Aorta (tissue), 5 donors: ENCODE measurements at places on chromosomes 11 and 22. TPM values are rescaled to one million over a fixed set of nuclear protein-coding genes. Genes with fewer than 3 reads are reported as not detected.

SCGB2A2 gene
- not detected for total RNA-seq

XBP1 gene
- 143 TPM for total RNA-seq

SYT8 gene
- total RNA-seq = 0.19 TPM

CARNS1 gene
- 7.0 TPM for total RNA-seq

MS4A15 gene
- not detected for total RNA-seq

MGAT3 gene
- total RNA-seq = 2.5 TPM

OR2AG2 gene
- total RNA-seq = not detected

ZP1 gene
- not detected for total RNA-seq

CREB3L1 gene
- total RNA-seq = 18.4 TPM

OPCML gene
- 0.88 TPM for total RNA-seq

DDI1 gene
- not detected for total RNA-seq

PDE2A gene
- 53.7 TPM for total RNA-seq

GSTT2 gene
- not detected for total RNA-seq

CD3G gene
- total RNA-seq = 3.0 TPM

OR6A2 gene
- 0.26 TPM for total RNA-seq

CASP5 gene
- 2.0 TPM for total RNA-seq

AIFM3 gene
- 1.0 TPM for total RNA-seq

GALNT18 gene
- total RNA-seq = 60.6 TPM

GRIK4 gene
- not detected for total RNA-seq

MUC6 gene
- not detected for total RNA-seq

PRRG4 gene
- total RNA-seq = 2.0 TPM

PPP6R3 gene
- 109 TPM for total RNA-seq

FADS1 gene
- 61.1 TPM for total RNA-seq

MS4A12 gene
- total RNA-seq = not detected

TBX1 gene
- total RNA-seq = 2.3 TPM

MS4A6E gene
- total RNA-seq = 1.3 TPM

ACCS gene
- total RNA-seq = 31.7 TPM
